ENCODE measurements at places on chromosomes 16 and 17.

DNA sequence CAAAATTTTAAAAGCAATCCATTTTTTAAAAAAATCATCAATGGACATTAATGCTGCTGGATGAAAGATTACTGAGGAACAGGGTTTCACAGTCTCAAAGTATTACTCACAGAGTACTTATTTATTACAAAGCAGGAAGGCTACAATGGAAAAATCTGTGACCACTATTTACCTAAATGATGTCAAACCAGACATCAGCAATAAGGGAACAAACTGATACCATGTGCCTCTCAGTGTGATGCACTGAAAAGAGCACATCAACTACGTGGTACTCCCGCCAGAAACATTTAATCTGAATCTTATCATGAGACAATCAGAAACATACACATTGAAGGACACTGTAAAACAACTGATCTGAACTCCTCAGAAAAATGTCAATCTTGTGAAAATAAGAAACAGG lies 124.2 kb downstream of the PARN start:
- DNase-seq = no peak

- DNase-seq = no peak
Measured at GRCh38 chr17:79461041-79461440, 149.8 kb downstream of the RBFOX3 start.

DNA sequence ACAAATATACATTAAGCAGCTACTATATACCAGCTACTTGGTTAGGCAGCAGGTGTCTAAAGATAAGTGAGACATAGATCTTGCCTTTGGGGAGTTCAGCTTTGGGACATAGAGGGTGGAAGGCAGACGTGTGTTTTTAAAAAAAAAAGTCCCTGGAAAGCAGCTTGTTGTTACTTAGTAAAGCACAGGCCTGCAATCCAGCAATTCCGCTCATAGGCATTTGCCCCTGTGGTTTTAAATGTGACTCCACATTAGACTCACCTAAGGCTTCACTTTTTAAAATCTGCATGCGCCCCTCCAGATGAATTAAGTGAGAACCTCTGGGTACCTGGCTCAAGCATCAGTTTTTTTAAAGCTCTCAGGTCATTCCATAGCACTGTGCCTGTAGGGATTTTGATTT lies 7.2 kb upstream of the MLYCD start:
- DNase-seq = no peak

GRCh38 chr17:77558846-77559626 lies 399.5 kb upstream of the TNRC6C start:
- DNase-seq = no peak

DNA sequence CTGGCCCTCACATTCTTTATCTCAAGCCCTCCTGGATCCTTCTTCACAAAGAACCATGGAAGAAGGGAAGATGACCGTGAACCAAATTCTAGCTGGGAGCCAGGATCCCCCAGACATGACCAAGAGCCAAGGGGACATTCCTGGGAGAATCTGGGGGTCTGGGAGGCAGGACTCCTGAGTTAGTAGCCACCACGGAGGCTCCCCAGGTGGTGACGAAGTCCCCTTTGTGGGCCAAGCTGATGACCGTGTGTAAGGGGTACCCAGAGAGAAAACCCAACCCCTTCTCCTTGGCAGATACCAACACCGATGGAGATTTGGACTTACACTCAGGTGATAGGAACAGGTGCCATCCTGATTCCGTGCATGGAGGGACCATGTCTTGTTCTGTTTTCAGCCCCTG lies 6.8 kb upstream of the GFAP start:
- DNase-seq = no peak

- DNase-seq = no peak
Measured at GRCh38 chr17:79796444-79796762, 474 bp downstream of the CBX8 start.

- peak; percentile 21 for DNase-seq
Measured at GRCh38 chr16:4042581-4042980, 73.7 kb downstream of the ADCY9 start.

GRCh38 chr17:7886227-7887037 lies 2.2 kb upstream of the CHD3 start:
- DNase-seq = no peak

DNA sequence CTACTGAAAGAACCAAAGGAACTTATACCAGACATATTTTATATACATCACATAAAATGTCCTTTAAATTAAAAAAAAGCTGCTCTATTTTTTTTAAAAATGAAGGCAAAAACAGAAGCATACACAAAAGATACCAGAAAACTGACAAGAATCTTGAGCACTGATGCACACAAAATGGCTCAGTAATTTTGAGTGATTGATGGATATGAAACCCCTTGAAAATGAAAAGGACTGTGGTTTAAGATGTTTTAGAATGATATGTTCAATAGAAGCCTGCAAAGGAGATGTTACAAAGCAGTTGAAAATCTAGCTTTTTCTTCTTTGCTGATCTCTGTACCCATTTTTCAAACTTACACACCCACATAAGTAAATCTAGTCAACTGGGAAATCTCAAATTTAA lies 2.7 kb downstream of the C16orf87 start:
- DNase-seq = no peak

DNA sequence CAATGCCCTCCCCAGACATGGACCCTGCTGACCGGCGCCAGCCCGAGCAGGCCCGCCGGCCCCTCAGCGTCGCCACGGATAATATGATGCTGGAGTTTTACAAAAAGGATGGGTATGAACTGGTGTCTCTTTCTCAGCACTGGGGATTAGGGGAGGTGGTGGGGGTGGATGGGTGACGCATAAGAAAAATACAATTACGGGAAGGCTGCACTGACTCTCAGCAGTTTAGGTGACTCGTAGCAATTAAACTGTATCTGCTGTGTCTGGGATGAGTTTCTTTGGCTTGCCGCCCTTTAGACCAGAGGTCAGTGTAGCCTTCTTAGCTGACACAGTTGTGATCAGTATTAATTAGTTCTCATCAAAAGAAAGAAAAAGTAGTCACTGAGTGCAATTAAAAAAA lies 59.0 kb downstream of the ELAC2 start:
- no peak for DNase-seq

DNA sequence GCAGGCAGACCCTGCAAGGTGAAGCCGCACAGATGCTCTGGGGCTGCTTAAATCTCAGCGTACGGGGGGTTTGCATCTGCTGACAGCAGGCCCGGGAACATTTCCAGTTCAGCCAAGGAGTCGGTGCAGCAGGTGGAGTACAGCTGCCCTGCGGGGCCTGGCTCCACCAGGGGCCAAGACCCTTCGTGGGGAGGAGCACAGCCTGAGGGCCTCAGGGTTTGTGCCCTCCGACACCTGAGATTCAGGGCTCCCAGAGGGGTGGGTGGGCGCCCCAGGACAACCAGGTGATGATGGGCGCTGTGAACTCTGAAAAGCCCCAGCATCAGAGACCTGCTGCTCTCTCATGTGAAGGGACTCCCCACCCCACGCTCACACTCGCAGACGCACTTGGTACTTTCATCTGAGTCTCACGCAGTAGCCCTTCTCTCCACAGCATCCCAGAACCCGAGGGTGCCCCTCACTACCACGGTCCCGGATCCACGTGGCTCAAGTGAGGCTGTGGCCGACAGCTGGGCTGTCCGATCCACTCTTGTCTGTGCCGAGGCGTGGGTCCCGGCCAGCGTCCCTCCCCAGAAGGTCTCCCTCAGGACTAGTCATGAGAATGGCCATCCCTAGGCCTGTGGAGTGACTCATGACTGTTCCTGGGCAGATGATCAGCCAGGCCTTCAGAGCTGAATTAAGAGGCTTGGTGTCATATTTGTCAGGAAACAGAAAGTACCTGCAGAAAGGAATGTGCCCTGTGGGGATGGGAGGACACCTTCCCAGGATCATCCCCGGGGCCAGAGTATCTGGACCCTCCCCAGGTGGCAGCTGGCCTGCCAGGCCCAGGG lies 29.6 kb downstream of the ACSF3 start:
- no peak for DNase-seq

DNA sequence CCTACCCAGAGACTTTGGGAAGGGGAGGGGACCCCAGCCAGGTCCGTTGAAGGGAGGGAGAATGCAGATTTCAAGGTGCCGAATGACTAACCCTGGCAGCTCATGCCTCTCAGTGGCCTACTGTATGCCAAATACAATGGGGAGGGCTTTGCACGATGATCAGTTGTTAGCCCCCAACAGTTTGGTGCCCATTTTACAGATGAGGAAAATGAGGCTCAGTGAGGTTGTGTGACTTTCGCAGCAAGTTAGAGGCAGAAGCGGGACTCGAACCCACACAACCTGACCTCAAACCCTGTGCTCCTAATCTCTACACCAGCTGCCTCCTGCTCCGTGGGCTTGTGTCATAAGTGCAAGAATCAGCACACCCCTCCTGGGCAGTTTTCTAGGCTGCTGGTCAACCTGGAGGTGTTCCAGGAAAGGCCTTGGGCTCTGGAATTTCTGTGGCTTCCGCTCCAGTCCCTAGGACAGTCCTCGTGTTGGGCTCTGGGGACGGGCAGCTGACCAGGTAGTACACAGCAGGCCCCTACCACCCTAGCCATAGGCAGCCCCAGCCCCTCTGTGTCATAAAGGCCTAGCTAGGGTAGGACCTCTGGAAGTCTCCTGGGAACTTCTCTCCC lies 11.9 kb upstream of the NAGPA start:
- no peak for DNase-seq

- DNase-seq = no peak
Measured at GRCh38 chr16:76984196-76984595, 206.8 kb upstream of the MON1B start.

DNA sequence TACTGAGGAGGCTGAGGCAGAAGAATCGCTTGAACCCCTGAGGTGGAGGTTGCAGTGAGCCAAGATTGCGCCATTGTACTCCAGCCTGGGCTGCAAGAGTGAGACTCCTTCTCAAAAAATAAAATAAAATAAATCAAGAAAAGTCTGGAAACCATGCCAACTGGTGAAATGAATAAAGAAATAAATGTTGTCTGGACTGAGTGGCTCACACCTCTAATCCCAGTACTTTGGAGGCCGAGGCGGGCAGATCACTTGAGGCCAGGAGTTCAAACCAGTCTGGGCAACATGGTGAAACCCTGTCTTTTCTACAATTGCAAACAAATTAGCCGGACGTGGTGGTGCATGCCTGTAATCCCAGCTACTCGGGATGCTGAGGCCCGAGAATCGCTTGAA lies 744 bp upstream of the LRRC37A3 start:
- DNase-seq = peak; percentile 63

GRCh38 chr17:29368926-29369325 lies 21.2 kb upstream of the TAOK1 start:
- DNase-seq = no peak

DNA sequence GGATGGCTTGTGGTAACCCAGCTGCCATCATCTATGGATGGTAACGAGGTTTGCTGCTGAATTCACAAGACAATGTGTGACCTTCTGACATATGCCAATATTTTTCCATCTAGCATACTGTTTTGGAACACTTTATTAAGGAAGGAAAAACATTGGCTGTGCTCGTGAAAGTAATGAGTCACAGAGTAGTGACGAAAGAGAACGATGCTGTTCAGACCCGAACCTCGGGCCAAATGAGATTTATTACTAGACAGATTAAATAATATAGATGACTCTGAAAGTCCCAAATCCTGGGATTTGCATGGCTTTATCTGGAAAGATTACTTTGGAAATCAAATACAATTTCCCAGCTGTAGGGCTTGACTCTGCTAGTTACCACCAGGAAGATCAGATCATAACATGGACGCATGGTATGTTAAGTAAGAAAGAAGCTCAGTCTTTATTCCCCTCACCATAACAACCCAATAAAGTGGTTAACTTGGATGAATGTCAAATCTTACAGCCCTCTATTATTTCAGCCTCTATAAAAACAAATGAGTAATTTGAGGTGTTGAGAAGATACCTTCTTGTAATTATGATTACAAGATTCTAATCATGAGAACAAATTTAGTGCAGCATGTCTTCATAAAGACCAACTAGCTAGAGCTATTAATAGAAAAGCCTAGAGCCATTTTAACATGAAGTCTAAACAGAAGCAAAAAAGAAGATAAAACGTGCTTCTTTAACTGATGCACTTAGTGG lies 32.6 kb downstream of the ERN1 start:
- DNase-seq = no peak

DNA sequence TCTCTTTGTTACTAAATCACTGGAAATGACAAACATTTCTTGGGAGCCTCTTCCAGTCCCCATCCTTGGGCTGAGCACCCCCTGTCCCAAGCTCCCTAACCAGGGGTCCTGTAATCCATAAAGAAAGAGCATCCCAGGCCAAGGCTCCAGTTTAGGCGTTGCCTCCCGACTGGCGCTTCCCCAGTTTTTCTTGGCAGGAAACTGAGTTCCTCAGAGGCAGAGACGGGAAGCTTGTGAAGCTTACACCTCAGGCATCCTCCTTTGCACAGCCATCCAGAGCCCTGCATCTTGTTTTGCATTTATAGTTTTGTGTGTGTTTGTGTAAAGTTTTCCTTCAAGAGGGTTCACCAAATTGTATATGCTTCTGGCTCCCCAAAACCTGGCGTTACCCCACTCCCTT lies 7.1 kb downstream of the COPZ2 start:
- no peak for DNase-seq

GRCh38 chr17:8142158-8142886 lies 9.9 kb downstream of the PER1 start:
- no peak for DNase-seq

GRCh38 chr17:82051776-82052637 lies at the start of the genes GPS1 and RFNG:
Gene GPS1 (plus strand): TSS chr17:82051898. CDS start chr17:82051932, 34 bp downstream.
Gene RFNG (minus strand): TSS chr17:82051811. CDS start chr17:82051766, 45 bp downstream.
- DNase-seq = no peak

DNA sequence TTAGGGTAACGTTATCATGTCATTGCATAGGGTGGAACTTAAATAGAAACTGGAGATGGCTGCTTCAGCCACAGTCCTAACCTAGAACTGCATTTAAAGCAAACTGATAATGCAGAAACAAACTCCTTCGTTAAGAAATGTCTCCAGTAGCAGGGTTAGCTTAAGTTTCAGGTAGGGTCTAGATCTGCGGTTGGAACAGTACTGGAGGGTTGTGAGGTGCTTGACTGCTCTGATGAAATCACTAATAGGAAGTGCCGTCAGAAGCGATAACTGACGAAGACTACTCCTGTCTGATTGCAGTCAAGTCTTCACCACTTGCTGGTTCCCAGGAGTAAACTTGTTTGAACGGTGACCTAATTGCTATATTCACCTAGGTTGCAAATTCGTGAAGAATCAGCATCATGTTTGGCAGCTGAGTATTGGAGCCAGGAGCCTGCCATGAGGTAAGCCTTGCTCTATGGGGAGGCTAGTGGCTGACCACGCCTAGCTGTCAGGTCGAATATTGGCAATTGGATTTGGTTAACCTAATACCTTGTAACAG lies 24.5 kb downstream of the TRPV2 start:
- DNase-seq = no peak

DNA sequence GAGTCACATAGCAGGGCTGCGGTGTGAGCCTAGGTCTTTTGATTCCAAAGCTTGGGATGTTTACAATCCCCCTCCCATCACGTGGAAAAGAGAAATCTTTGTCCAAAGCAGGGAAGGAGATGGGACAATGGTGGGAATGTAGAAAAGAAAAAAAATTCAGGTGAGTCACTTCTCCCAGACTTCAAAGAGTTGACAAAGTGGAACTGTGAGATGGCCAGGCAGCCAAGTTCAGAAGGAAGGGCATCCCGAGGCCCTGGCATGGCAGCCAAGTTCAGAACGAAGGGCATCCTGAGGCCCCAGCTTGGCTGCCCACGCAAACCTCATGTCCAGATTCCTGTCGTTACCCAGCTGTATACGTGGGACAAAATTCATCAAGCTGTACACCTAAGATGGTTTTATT lies 47.5 kb downstream of the FOXL1 start:
- no peak for DNase-seq

Measured in suprapubic skin (tissue), 4 donors.